ENCODE measurements at places on chromosomes 12 and 14. TPM values are rescaled to one million over a fixed set of nuclear protein-coding genes. Genes with fewer than 3 reads are reported as not detected.

Gene CLEC2A
- total RNA-seq: not detected

Gene GRIP1
- total RNA-seq: not detected

Gene REC8
- 2.9 TPM for total RNA-seq

Gene ITPK1
- 32.9 TPM for total RNA-seq

Gene C3AR1
- not detected for total RNA-seq

Gene PRH2
- not detected for total RNA-seq

Gene RNASE3
- not detected for total RNA-seq

Gene TCL1A
- not detected for total RNA-seq

Gene CISTR
- not detected for total RNA-seq

Gene ARL1
- total RNA-seq: 79.1 TPM

Gene SOAT2
- not detected for total RNA-seq

Gene IL22
- total RNA-seq: not detected

Gene FSCB
- total RNA-seq: not detected

Gene CACNA2D4
- total RNA-seq: not detected

Gene KRT4
- not detected for total RNA-seq

Gene CBLN3
- 3.4 TPM for total RNA-seq

Gene ALX1
- total RNA-seq: not detected

Gene OASL
- total RNA-seq: not detected

Gene KCNC2
- total RNA-seq: not detected

Gene SPX
- 0.97 TPM for total RNA-seq

Gene CCDC177
- total RNA-seq: 0.54 TPM

Gene DHRS1
- 11.3 TPM for total RNA-seq

Gene BMAL2
- 1.8 TPM for total RNA-seq

Gene BEGAIN
- under 0.01 TPM for total RNA-seq

Gene C14orf132
- total RNA-seq: 3.7 TPM

Gene ZNF605
- total RNA-seq: 4.5 TPM

Gene ZBTB42
- total RNA-seq: 3.1 TPM

Gene RFLNA
- 15.9 TPM for total RNA-seq

Gene ABCD2
- total RNA-seq: not detected

Gene SLC25A3
- 800 TPM for total RNA-seq

Gene OR4E2
- not detected for total RNA-seq

Gene OAS2
- 4.0 TPM for total RNA-seq

Gene LTBP2
- total RNA-seq: 27.1 TPM

Gene GLT1D1
- total RNA-seq: not detected

Gene PMCH
- not detected for total RNA-seq

Gene SMIM41
- total RNA-seq: not detected
